BJ (cell line): ENCODE measurements at places on chromosomes 11 and 22. TPM values are rescaled to one million over a fixed set of nuclear protein-coding genes. Genes with fewer than 3 reads are reported as not detected.

LMO2 gene
- polyA plus RNA-seq = not detected in 2 replicates

GRCh38 chr11:125190566-125190965, 26.0 kb downstream of the PKNOX2 start:
- DNase-seq = no peak

DNA sequence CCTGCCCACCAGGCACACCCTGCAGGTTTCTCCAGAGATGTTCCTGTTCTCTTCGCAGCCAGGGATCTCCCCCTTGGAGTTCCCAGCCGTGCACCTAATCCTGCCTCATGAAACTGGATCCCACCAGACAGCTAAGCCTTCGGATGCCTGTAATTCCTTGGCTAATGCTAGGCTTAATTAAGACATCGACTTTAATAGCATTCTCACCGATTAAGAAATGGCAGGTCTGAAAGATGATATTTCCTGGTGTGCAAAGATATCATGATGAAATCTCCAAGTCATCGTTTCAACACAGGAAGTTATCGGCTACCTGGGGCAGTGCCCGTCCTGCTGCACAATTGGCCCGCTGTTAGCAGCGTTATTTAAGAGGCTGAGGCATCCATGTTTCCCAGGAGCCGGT, 41.5 kb upstream of the CCND1 start:
- no peak for DNase-seq

- no peak for DNase-seq
Measured at GRCh38 chr11:99592266-99592665, 571.5 kb downstream of the CNTN5 start.
